ENCODE measurements at places on chromosomes 12 and 14.

- no peak for DNase-seq
Measured at GRCh38 chr12:44663291-44663690, 212.8 kb downstream of the NELL2 start.

DNA sequence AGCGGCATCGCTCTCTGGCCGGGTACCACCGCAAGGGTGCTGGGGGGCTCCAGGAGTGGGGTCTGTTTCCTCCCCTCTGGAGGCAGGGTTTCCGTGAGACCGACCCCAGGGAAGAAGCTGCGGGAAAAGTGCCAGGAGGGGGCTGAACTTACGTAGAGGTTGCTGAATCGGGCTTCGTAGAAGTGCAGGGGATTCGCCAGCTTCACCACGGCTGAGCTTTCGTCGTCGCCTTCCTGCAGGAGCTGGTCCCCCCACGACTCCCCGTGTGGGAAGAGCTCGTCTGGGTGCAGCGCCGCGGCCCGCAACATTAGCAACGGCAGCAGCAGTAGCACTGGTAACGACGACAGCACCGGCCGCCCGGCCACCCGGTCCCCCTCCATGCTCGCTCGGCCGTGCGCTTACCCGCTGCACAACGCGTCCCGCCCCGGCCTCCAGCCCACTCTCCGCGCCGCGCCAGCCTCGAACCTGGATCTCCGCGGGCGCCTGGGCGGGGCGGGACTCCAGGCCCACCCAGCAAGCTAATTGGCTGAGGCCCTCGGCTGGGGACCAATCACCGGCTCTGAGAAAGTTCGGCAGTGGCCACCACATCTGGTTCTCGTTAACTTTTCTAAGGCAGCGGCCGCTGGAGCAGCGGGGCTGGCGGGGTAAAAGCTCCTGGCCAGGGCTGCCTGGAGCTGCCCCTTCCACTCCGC, at the start of gene NID2:
Gene NID2, minus strand, starts transcription at position 445 of the 692 bp plus-strand sequence. Its CDS starts 65 bp downstream, at position 380.
- peak; percentile 92 for DNase-seq

GRCh38 chr14:69370061-69370460, 28.0 kb downstream of the ERH start:
- DNase-seq, result no peak

DNA sequence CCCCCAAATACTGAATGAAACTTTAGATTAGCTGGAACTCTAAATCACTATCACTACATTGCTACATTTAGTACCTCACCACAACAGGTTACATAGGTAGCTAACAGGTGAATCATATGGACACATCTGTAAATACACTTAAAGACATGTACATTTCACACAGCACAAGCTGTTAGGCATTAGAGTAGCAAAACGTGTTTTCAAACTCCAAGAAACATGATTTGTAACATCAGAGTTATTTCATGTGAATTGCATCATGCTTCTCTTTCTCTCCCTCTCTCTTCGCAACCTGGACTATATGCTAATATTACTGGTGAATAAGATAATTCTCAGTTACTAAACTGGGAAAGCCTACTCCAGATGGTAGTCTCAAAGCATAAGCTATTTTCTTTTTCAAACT, 4.3 kb downstream of the SEL1L start:
- DNase-seq, result no peak

DNA sequence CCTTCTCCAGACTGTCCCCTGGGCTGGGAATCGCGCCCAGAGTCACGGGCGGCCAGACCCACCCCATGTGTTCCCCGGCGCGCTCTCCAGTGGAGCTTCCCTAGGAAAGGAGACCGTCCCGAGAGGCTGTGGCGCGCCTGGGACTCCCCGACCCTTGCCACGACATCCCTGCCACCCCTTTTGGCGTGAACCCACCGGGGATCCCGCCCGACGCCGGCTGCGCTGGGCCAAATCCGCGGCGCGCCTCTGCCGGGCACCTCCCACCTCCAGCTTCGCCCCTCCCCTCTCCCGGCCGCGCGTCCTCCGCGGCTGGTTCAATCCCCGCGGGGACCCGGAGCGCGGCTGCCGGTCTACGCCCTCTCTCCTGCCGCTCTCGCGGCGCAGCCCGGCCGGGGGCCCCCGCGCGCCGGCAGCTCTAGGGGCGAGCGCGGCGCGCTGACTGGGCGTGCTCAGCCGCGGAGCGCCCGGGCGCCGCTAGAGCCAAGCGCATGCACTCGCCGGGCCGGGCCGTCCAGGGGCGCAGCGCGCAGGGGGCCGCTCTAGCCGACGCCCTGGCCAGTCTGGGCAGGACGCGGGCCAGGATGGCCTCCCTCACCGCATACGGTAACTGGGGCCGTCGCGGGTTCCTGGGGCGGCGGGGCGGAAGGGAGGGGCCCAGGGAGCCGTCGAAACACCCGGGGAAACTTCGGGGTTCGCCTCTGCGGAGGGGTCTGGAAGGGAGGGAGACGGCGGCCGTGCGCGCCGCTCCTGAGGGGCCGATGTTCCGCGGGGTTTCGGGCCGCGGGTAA, 77.4 kb upstream of the ANO4 start:
- no peak for DNase-seq

DNA sequence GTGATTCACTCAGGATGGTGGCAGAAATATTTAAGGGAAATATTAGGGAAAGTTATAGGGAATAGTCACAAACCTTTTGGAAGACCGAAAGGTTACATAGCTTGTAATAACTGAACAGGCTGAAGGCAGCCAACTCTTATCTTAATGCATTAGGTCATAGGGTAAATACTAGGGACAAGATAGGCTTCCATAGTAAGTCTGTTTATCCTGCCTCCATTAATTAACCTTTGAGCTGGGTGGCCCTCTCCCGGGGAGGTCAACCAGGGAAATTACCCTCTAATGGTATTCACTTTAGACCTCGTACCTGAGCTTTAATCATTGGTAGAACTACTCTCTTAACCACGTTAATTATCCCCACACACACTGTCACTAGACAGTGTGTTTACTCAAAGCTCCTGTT, 981.8 kb downstream of the SLC16A7 start:
- no peak for DNase-seq

Data from Right ventricle myocardium inferior (tissue), 1 donor.